ENCODE measurements at places on chromosomes 7 and 10.

DNA sequence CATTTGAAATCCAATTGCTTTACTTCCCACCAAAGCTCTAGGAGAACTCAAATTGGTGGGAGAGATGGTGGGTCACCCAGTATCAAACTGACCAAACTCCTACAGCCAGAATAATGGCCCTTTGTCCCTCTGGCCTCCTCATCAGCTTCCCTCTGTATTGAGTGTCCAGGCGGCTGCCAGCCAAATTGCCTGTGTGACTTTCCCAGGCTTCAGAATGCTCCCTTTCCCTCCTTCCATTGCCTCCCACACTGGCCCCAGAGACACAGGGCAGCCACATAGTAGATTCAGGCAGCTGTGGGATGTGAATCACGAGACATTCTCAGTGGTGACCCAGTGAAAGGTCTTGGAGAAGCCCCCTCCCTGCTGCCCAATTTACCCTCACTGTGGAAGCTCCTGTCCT, 12.7 kb upstream of the VDAC2 start:
- no peak for DNase-seq

DNA sequence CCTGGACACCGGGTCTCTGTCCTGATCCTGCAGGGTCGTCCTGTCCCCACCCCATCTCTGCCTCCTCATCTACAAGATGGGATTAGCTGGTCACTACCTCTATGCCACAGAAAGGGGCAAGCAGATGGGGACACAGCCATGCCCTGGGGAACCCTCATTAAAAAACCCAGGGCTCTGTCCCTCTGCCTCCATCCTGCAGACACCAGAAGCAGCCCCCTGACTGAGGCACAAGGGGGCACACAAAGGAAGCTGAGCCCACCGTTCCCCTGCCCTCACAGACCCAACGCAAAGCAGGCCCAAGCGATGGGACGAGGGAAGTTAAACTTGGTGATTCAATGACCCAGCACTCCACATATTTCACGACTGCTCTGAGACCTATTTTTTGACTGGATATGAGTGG, 142.4 kb downstream of the TCERG1L start:
- no peak for DNase-seq

DNA sequence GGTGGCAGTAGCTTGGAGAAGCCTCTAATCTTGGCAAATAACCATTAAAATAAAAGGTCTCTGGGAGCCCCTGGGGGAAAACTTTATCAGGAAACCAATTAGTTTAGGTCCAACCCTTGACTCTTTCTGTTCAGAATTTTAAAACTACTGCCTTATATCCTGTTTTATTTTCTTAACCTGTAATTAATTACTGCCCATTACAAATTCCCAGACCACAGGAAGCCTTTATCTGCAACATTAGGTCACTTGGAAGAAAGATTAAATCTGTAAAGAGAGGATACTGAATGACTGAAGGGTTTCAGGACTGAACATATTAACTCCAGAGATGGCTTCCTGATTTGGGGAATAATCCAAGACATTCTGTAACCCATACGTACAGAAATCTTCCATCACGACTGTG, 320.5 kb upstream of the SORCS1 start:
- no peak for DNase-seq

DNA sequence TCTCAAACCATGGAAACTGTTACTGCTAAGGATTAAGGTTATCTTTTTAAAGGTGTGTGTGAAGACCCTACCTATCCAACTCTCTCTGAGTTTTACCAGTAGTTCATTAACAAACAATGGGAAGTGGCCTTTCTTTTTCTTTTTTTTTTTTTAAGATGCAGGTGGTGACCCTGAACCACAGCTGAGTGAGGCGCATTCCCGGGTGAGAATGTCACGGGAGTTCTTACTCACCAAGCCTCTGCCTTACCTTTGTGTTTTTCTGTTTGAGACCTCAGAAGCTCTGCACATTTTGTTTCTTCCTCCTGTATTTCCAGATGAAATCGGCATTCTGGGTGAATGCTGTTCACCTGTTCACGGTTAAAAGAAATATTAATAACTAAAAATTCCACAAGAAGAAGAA, 2.5 kb downstream of the VIPR2 start:
- no peak for DNase-seq

- DNase-seq, result no peak
Observed at GRCh38 chr7:88522771-88523293, 216.1 kb upstream of the STEAP4 start.

Data from NCI-H1417 (cell line).